ENCODE measurements at places on chromosomes 11 and 22. TPM values are rescaled to one million over a fixed set of nuclear protein-coding genes. Genes with fewer than 3 reads are reported as not detected.
A peak's percentile ranks its signal among the peaks of the same experiment; 100 is the strongest.

- H3K4me3 ChIP-seq = no peak overlapping the region
- no peaks in the 10 kb centered on the region for H3K36me3 ChIP-seq
- H3K27me3 ChIP-seq = no peaks in the 10 kb centered on the region
- no peak overlapping the region for H3K27ac ChIP-seq
These were observed 12.4 kb downstream of the NLRP14 start for GRCh38 chr11:7032692-7033091.

DNA sequence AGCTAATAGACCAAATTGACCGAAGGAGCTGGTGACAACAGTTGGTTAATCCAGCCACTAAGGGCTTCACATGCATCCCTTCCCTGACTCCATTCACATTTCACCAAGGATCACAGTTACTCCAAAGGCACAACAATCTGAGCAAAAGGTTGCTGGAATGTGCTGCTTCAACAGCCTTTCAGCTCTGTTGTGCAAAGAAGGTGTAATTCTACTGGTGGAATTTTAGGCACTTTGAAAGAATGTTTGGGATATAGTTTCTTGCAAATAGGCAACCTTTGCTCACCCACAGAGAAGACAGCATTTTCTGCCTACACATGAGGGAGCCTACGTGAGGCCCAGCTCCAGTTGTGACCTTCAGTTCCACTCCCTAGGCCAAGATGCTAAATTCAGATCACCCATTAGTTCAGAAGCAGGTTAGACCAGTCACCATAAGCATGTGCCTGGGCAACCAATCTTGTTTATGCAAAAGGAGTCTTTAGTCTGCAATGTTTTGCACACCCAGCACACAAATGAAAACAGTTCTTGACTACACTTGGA, 21.6 kb upstream of the FCHSD2 start:
- H3K4me3 ChIP-seq = no peak overlapping the region
- no peak for DNase-seq
- no peaks in the 10 kb centered on the region for H3K36me3 ChIP-seq
- no peak overlapping the region for H3K27ac ChIP-seq

- H3K27ac ChIP-seq = no peak overlapping the region
- H3K27me3 ChIP-seq = no peaks in the 10 kb centered on the region
- H3K4me3 ChIP-seq = no peak overlapping the region
These were observed 58.7 kb upstream of the SLN start for GRCh38 chr11:107770551-107770951.

DNA sequence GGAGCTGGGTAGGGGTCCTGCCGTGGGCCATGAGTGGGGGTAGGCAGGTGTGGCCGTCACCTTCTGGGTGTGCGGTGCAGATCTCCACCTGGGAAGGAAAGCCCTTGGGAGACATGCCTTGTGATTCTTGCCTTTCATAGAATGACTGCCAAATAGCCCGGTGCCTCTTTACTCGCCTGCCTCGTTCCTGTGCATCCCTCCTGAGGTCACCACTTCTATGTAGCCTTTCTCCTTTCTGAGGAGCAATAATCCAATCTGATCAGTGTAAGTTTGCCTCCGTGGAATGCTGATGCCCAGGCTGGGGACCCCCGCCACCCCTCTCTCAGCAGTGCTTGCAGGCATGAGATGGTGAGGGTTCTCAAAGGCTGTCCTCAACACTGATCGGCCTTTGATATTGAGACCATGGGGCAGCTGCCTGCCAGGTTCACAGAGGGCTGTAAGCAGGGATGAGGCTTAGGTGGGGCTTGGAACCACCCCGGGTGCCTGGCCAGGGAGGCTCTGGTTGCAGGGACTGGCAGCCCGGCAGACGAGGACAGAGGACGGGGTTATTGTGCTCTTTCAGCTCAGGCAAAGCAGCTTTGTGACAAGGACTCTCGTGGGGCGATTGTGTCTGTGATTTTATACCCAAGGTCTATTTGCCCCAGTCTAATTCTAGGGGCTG, 86.1 kb upstream of the WNT7B start:
- H3K4me1 ChIP-seq = peaks cover 34% of the 10 kb centered on the region
- peak overlapping the region; percentile 100 for H3K27ac ChIP-seq
- DNase-seq = peak; percentile 15
- H3K4me3 ChIP-seq = no peak overlapping the region
- no peaks in the 10 kb centered on the region for H3K36me3 ChIP-seq

DNA sequence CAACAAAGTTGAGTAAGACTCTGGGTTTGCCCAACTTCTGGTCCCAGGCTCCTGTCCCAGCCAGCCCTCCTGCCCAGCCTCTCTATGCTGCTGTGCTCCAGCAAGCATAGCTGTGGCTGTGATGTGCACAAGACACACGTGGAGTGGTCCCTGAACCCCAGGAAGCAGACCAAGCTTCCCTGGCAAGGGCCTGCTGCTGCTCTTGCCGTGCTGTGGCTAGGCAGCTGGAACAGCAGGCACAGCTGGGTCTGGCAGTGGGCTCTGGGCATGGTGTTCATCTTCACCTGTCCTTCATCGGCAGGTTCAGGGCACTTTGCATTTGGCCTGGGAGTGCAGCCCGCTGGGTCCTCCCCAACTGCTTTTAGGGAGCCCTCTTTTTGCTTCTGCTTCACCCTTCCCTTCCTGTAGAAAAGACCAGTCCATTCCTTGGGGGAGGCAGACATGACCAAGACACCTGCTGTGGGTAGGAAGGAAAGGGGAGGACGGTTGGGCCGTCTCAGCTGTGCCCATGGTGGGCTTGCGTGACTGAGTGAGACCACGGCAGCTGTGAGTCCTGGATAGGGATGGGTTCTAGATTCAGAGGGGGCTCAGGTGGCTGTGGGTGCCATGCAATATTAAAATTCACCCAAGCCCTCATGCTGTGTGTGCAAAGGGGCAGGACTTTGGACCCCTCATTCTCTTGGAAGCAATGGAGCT, 26.1 kb upstream of the ETS1 start:
- DNase-seq = no peak
- H3K27me3 ChIP-seq = no peaks in the 10 kb centered on the region
- no peaks in the 10 kb centered on the region for H3K36me3 ChIP-seq
- H3K4me1 ChIP-seq = peaks cover 9% of the 10 kb centered on the region

GRCh38 chr11:124194293-124195188, 11.4 kb downstream of the OR10D3 start:
- no peaks in the 10 kb centered on the region for H3K36me3 ChIP-seq
- peaks cover 4% of the 10 kb centered on the region for H3K4me1 ChIP-seq
- H3K27me3 ChIP-seq = no peaks in the 10 kb centered on the region
- DNase-seq = no peak
- H3K4me3 ChIP-seq = no peak overlapping the region
- H3K27ac ChIP-seq = no peak overlapping the region

MAJIN gene
- 14.4 TPM for total RNA-seq

- no peaks in the 10 kb centered on the region for H3K4me1 ChIP-seq
- no peaks in the 10 kb centered on the region for H3K36me3 ChIP-seq
- H3K27me3 ChIP-seq = no peaks in the 10 kb centered on the region
- H3K27ac ChIP-seq = no peak overlapping the region
These were observed 149.0 kb downstream of the APOL5 start for GRCh38 chr22:35866651-35867050.

GRCh38 chr11:63629426-63629825, 15.2 kb upstream of the PLAAT3 start:
- H3K4me1 ChIP-seq = peaks cover 6% of the 10 kb centered on the region
- no peak for DNase-seq
- no peak overlapping the region for H3K27ac ChIP-seq
- no peaks in the 10 kb centered on the region for H3K27me3 ChIP-seq
- no peak overlapping the region for H3K4me3 ChIP-seq

TRIM44 gene
- total RNA-seq = 42.3 TPM

DNA sequence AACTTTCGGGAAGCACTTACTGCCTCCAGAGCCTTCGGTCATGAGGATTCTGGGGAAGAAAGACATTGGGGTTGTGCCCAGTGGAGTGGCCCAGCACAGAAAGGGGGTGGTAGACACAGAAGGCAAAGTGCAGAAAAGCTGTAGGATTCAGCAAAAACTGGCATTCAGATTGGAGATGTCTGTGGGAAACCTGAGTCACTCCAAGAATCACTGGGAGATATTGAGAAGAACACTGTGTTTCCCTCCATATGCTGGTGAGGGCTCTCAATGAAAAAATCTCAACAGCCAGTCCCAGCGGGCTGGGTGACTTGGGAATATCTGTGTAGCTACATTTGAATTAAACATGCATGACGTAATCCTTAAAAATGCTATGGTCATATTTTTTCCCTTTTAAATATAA, 61.2 kb upstream of the RCN1 start:
- no peak overlapping the region for H3K4me3 ChIP-seq
- no peaks in the 10 kb centered on the region for H3K36me3 ChIP-seq
- DNase-seq = no peak
- no peak overlapping the region for H3K27ac ChIP-seq

DNA sequence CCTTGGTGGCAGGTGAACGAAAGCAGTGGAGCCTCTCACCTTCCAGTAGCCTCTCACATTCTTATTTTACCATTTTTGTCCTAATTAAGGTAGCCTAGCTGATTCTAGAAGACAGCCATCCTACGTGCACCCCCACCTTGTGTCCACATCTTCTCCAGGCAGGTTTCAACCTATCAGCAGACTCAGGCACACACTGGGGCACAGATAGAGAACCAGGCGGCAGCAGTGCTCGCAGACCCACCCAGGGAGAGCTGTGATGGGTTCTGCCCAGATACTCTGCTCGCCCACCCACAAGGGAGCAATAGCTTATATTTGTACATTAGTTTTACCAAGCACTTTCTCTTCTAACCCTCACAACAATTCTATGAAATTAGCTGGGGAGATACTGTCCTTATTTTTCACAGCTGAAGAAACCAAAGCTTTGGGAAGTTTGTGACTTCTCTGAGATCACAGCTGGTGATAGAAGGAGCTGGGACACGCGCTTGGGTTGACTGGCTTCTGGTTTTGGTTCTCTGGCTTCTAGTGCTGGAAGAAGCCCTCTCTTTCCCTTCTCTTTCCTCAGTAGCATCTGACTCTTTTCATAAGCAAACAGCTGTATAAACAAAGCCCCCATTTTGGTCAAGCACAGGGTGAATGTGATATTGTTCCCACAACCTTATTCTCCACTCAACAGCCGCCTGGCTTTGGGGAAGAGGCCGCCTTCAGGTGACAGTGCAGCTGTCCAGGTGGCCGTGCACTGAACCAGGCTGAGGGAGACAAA, 36.9 kb downstream of the PPP2R1B start:
- no peaks in the 10 kb centered on the region for H3K27me3 ChIP-seq
- no peak overlapping the region for H3K4me3 ChIP-seq
- peak overlapping the region; percentile 60 for H3K27ac ChIP-seq

CRACR2B gene
- 7.4 TPM for total RNA-seq

RFPL2 gene
- not detected for total RNA-seq

KMT5B gene
- 44.1 TPM for total RNA-seq

- no peaks in the 10 kb centered on the region for H3K4me1 ChIP-seq
- H3K36me3 ChIP-seq = no peaks in the 10 kb centered on the region
- H3K27ac ChIP-seq = no peak overlapping the region
- no peak overlapping the region for H3K4me3 ChIP-seq
These were observed 210.5 kb downstream of the CTTN start for GRCh38 chr11:70608568-70609470.

DNA sequence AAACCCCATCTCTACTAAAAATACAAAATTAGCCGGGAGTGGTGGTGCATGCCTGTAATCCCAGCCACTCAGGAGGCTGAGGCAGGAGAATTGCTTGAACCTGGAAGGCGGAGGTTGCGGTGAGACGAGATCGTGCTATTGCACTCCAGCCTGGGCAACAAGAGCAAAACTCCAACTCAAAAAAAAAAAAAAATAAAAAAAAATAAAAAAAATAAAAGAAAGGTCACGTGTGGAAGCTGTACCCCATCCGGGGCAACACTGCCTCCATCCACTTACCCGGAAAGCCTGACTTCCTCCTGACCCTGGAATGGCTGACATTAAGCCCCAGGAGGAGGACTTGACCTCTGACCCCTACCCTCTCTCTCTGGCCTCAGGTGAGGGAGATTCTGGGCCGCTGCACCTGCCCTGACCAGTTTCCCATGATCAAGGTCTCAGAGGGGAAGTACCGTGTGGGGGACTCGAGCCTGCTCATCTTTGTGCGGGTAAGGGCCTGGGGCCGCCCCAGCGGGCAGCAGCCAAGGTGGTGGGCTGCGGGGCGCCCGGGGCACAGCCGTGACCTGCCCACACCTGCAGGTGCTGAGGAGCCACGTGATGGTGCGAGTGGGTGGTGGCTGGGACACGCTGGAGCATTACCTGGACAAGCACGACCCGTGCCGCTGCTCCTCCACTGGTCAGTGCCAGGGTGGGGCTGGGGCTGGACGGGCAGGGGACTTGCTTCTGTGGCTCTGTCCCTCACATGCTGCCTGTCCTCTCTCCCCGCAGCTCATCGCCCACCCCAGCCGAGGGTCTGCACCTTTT, 3.8 kb downstream of the GAS2L1 start:
- DNase-seq = no peak
- H3K27me3 ChIP-seq = no peaks in the 10 kb centered on the region
- peaks cover 64% of the 10 kb centered on the region for H3K4me1 ChIP-seq

DNA sequence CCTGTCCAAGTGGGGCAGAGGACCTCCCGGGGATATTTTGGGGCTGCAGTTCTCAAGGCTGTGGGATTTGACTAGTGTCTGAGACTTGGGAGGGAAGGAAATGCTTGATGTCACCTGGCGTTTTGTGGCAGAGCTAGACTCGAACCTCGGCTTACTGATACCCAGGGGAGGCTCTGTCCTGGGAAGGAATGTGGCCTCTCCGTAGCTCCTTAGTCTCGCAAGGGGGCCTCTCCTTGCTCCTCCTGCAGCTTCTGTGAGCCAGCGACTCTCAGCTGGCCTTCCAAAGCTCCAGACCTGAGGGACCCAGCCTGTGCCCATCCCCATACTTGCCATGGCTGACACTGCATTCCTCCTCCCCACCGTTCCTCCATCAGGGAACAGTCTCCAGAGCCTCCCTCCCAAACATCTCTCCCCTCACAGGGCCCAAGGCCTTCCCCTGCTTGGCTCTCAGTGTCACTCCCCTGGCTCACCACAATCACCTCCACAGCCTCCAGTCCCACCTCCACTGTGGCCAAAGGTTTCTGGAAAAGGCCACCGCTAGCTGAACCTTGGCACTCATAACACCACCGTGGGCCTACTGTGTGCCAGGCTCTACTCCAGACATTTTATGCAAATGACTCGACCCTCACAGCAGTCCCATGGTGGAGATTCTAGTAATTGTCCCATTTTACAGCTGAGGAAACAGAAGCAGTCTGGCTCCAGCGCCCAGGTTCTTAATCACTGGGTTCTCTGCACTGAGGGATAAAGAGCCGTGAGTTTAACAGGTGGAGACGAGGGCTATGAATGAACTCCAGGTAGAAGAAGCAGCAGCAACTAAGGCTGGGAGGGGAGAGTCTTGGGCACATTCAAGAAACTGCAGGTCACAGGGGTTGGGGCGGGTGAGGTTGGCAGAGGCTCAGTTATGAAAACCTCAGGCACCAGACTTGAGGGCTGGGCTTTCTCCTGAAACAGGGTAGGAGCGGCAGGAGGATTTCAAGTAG, 12.1 kb downstream of the P2RY2 start:
- H3K27me3 ChIP-seq = no peaks in the 10 kb centered on the region
- no peak overlapping the region for H3K4me3 ChIP-seq
- DNase-seq = no peak
- no peaks in the 10 kb centered on the region for H3K36me3 ChIP-seq
- H3K27ac ChIP-seq = no peak overlapping the region

DNA sequence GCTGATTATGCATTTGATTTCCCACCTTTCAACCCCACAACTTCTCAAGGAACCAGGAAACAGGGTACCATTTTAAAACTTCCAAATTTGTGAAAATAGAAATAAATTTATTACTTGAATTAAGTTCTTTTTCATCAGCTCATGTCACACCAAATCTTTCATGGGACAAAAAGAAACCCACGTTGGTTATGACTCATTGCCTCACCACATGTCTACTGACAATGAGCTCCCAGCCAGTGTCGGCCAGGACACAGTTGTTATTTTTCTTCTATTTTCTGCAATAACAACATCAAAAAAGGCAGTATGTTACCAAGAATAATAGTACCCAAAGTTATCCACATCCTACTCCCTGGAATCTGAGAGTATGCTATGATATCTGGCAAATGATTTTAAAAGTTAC, 17.3 kb downstream of the MS4A6A start:
- H3K4me1 ChIP-seq = no peaks in the 10 kb centered on the region
- no peaks in the 10 kb centered on the region for H3K36me3 ChIP-seq
- no peak overlapping the region for H3K27ac ChIP-seq
- no peaks in the 10 kb centered on the region for H3K27me3 ChIP-seq

ASCL2 gene
- total RNA-seq = 5.8 TPM
